Activated naive CD8-positive, alpha-beta T cell treated with anti-CD3 and anti-CD28 coated beads, Interleukin-2, amount 10 ng/mL, durations not matched to agents 7 days and 5 days (primary cell): ENCODE measurements at places on chromosomes 4 and X. TPM values are rescaled to one million over a fixed set of nuclear protein-coding genes. Genes with fewer than 3 reads are reported as not detected.

DNA sequence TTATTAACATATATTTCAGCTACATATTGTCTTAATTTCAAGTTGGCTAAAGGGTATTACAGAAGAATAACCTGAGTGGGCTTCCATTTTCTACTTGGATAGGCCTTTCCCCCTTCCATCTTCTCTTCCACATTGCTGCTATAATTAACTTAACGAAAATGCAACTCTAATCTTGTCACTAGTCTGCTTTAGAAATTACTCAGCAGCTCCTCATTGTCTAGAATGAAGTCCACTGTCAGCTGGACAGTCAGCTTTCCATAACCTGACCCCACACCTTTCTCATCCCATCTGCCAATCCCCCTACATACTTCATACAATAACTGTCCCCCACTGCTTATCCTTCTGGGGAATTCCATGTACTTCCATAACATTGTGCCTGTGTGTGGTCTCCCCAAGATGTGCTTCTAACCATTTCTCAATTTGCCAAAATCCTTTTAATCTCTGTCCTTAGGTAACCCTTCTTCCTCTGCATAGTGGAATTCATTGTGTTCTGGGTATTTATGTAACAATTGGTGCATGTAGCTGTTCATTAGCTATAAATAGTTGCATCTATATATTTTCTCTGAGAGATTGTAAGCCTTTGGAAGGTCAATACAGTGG is 4.8 kb downstream of the MND1 start:
- H3K36me3 ChIP-seq = peaks cover 29% of the 10 kb centered on the region
- peaks cover 34% of the 10 kb centered on the region for H3K4me1 ChIP-seq
- H3K27ac ChIP-seq = no peak overlapping the region
- H3K4me3 ChIP-seq = no peak overlapping the region
- no peak for DNase-seq

- no peak for DNase-seq
- no peaks in the 10 kb centered on the region for H3K27me3 ChIP-seq
- no peak overlapping the region for H3K27ac ChIP-seq
- no peak overlapping the region for H3K4me3 ChIP-seq
- H3K36me3 ChIP-seq = no peaks in the 10 kb centered on the region
These were observed 70.2 kb upstream of the MAOA start for GRCh38 chrX:43585922-43586321.

GRCh38 chrX:155028877-155029291 is 2.2 kb downstream of the FUNDC2 start:
- H3K27me3 ChIP-seq = no peaks in the 10 kb centered on the region
- peak overlapping the region; percentile 45 for H3K4me3 ChIP-seq
- H3K36me3 ChIP-seq = peaks cover 1% of the 10 kb centered on the region
- DNase-seq = no peak
- peaks cover 14% of the 10 kb centered on the region for H3K4me1 ChIP-seq

DNA sequence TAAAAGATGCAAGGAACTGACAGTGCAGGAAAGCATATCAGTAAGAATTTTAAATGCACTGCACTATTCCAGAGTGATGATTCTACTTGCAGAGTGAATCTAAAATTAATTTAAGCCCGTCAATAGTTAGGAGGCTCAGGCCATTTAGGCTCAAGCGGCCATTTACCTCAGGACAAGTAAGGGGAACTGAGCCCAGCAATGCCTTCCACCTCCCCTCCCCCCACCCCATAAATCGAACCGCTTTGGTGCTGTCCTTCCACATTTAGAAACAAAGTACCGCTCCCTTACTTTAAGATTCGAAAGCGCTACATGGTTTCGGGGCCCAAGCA is 665 bp downstream of the RBM41 start:
- peaks cover 16% of the 10 kb centered on the region for H3K4me1 ChIP-seq
- DNase-seq = no peak
- H3K36me3 ChIP-seq = peaks cover 18% of the 10 kb centered on the region
- H3K27me3 ChIP-seq = no peaks in the 10 kb centered on the region

Gene TEX13B
- total RNA-seq = not detected

Gene TMPRSS11A
- not detected for total RNA-seq

Gene TMSB15C
- 4.3 TPM for total RNA-seq

Gene CCKAR
- total RNA-seq = not detected

GRCh38 chr4:97548943-97549583 is 594.2 kb downstream of the STPG2 start:
- no peak overlapping the region for H3K4me3 ChIP-seq
- no peak overlapping the region for H3K27ac ChIP-seq
- H3K36me3 ChIP-seq = no peaks in the 10 kb centered on the region
- no peak for DNase-seq

Gene SSX4B
- total RNA-seq = not detected

DNA sequence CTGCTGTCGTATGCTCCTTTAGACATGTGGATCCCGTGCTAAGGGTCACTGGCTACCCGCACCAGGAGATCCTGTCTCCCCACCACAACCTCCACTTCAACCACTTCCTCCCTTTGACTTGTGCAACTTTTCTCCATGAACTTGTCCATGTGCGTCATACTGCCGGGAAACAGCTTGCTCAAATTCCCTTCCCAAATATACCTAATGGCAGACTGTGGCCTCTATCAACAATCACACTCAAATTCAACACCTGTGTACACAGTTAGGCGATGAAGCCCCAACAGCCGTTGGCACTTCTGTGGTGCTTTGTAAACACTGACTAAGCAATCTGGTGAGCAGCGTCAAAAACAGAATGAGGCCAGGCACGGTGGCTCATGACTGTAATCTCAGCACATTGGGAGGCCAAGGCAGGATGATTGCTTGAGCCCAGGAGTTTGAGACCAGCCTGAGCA is 49.5 kb downstream of the CD99L2 start:
- peak overlapping the region; percentile 9 for H3K27ac ChIP-seq
- peak overlapping the region; percentile 3 for H3K4me3 ChIP-seq
- H3K27me3 ChIP-seq = no peaks in the 10 kb centered on the region

Gene RNF128
- not detected for total RNA-seq

GRCh38 chrX:124242131-124242530 is 90.3 kb upstream of the TEX13D start:
- no peak overlapping the region for H3K4me3 ChIP-seq
- peaks cover 17% of the 10 kb centered on the region for H3K4me1 ChIP-seq
- H3K27me3 ChIP-seq = no peaks in the 10 kb centered on the region
- no peak overlapping the region for H3K27ac ChIP-seq
- DNase-seq = no peak

DNA sequence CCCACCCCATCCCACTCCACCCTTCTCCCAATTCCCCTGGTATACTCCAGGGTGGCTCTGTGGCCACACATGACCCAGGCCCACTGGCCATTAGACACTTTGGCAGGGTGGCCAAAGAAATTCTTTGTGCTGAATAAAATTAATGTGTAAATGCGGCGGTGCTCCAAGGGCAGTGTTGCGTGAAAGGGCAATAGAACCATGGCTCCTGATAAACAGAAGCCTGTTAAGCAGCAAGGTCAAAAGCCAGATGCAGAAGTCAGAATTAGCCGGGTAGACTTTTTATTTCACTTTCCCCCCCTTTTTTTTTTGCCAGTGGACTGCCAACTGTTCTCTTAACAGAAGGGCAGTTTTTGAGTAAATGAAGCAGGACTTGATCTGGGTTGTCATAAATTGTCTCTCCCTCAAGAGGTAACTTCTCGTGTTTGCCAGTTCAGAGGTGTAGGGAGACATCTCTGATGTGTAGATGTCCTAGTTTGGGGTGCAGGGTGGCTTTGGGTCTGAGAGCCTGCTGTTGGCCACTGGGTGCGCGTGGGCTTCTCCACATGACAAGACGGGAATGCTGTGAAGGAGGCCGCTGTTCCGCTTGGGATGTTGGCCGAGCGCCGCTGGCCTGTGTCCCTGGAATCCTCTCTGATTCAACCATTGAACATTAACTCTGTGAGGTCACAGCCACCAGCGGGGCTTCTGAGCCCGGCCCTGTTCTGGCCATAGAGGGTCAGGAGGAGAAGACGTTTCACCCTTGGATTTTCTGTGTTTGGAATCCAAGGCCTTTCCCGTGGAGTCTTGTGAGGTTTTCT is 139.5 kb downstream of the TBL1X start:
- H3K4me1 ChIP-seq = no peaks in the 10 kb centered on the region
- DNase-seq = no peak
- H3K4me3 ChIP-seq = no peak overlapping the region
- no peak overlapping the region for H3K27ac ChIP-seq
- no peaks in the 10 kb centered on the region for H3K27me3 ChIP-seq

Gene CENPVL1
- not detected for total RNA-seq

Gene TECRL
- total RNA-seq = not detected

Gene MTTP
- 0.64 TPM for total RNA-seq

GRCh38 chr4:153728151-153728550 is 31.7 kb downstream of the RNF175 start:
- peaks cover 1% of the 10 kb centered on the region for H3K4me1 ChIP-seq
- no peak for DNase-seq
- H3K27me3 ChIP-seq = peaks cover 9% of the 10 kb centered on the region

DNA sequence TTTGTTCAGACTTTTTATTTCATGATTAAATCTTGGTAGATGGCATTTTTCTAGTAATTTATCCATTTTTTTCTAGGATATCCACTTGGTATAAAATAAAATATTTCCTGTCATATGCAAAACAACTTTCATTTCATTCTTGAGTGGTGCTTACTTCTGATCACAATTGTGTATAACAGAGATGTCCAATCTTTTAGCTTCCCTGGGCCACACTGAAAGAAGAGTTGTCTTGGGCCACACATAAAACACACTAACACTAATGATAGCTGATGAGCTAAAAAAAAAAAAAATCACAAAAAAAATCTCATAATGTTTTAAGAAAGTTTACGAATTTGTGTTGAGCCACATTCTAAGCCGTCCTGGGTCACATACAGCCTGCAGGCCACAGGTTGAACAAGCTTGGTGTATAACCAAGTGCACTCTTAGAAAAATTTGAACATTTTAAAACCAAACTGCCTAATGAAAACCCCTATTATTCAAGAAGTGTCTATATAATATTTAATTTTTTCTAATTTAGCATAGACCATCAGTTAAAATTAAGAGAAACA is 41.3 kb upstream of the SPP1 start:
- H3K27ac ChIP-seq = no peak overlapping the region
- H3K4me3 ChIP-seq = no peak overlapping the region
- peaks cover 17% of the 10 kb centered on the region for H3K27me3 ChIP-seq
- no peak for DNase-seq

DNA sequence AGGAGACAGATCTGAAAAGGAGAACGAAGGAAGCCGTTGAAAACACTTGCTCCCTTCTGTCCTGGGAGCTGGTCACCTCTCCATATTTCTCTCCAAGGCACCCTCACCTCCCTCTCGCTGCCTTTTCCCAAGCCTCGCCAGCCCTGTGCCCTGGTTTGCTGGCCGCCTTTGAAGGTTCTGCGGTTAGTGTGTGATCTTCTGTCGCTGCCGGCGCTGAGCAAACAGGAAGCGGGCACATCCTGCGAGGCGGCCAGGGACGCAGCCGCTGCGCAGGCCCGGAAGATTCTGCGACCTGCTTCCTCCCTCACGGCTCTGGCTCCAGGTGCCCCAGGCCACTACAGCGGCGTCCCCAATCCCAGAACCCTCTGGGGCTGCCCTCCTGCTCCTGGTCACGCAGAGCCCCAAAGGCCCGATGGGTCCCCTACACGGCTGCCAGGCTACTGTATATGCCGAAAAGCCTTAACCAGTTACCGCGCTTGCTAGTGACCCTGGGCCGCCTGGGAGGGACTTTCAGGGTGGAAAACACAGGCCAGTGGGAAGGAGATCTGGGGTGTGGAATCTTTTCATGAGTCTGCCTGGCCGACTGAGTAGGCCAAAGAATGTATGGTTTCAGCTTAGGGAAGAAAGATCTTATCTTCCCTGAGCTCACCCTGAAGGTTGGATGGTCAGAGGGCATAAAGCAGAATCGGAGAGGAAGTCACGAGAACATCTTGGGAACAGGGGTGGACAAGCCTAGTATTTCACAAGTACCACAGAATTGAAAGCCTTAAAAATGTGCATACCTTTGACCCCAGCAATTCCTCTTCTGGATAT is 2.3 kb upstream of the SASH3 start:
- peak overlapping the region; percentile 95 for H3K27ac ChIP-seq
- peaks cover 40% of the 10 kb centered on the region for H3K4me1 ChIP-seq
- peak; percentile 73 for DNase-seq
- peaks cover 18% of the 10 kb centered on the region for H3K36me3 ChIP-seq
- no peaks in the 10 kb centered on the region for H3K27me3 ChIP-seq
